KG1 (cell line): ENCODE measurements at places on chromosomes 4 and X.

DNA sequence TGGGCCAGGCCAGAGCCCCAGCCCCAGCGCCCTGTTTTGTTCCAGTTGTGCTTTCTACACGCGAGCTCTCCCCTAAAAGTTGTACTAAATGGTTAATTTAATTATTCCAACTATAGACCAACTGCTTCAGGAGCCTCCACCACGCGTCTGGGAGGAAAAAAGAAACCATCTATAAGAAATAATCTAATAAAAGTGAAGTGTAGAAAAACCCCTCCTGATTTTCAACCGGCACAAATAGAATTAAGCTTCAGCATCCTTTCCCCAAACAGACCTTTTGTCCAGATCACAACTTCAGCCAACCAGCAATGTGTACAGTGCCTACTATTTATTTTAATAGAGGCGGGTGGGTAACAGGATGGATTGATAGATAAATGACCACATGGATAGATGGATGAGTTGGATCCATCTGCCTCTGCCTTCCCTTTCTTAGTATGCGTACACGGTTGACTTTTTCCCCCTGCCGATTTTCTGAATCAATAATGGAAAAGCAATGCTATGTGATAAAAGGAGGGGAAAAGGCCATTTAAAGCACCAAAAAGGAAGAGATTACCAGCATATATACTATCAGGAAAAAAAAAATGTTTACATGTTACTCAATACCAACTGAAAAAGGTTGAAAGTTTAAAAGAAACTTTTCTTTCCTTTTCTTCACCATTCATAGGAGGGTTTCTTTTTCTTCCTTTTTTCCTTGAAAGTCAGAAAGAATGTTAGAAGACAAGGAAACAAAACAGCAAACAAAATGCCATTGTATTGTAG is 3.7 kb upstream of the PHOX2B start:
- DNase-seq, result no peak

GRCh38 chr4:158722291-158722916 is 792 bp downstream of the PPID start:
- no peak for DNase-seq

- no peak for DNase-seq
These were observed 79.4 kb downstream of the FTHL17 start for GRCh38 chrX:30992381-30992904.

DNA sequence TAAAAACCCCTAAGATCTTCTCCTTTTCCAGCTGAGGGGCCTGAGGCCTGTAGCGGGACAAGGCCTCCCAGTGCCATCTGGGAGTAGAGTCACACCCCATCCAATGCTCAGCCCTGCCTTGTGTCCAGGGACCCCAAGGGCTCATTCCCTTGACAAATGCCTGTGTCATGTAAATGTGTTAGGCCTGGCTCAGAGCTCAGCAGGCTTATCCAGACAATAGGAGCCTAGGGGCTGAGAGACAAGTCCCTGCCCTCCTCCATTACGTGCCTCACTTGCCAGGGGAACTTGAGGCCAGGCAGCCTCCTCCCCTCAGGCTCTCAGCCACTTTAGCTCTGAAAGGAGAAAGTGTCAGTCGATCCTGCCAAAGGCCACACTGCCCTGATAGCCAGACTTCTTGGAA is 166.8 kb upstream of the MAMLD1 start:
- no peak for DNase-seq
